ENCODE measurements at places on chromosomes 5 and 9. TPM values are rescaled to one million over a fixed set of nuclear protein-coding genes. Genes with fewer than 3 reads are reported as not detected.

Gene DMRT2
- not detected for total RNA-seq

Gene PPP1R2B
- not detected for total RNA-seq

Gene FST
- 13.4 TPM for total RNA-seq

Gene ACOT12
- total RNA-seq: not detected

DNA sequence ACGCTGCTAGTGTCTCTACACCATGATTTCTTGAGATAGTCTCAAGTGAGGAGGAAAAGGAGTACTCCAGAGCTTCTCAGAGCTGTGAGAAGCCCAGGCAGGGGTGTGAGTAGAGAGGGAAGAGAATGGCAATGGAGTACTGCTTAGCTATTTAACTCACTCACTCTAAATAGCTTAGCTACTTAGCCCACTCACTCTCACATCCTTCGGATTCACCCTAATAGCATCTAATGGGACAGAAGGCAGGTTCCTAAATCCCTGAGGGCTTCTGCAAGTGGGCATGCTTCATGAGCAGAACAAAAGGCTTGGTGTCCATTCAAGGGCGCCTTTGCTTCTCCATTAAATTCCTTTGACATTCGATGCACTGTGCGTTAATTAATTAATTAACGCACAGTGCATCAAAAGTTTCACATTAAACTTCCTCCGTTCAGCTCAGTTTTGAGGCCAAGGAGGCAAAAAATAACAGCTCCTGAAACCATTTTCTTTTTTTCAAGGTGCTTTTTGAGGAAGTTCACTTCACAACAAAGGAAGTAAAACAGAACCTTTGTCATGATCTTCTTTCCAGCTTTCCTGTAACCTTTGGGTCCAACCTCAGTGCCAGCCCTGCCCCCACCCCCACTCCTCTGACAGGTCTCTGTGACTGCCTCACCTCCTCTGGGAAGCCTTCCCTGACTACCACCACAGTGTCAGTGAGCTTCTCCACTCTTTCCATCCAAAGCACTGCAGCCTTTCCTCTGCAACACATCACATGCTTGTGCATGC, 294.0 kb downstream of the SEC61B start:
- H3K27ac ChIP-seq: no peak overlapping the region
- H3K4me1 ChIP-seq: no peaks in the 10 kb centered on the region
- no peak overlapping the region for H3K4me3 ChIP-seq
- no peaks in the 10 kb centered on the region for H3K27me3 ChIP-seq

- no peak for DNase-seq
- no peak overlapping the region for H3K27ac ChIP-seq
- no peaks in the 10 kb centered on the region for H3K27me3 ChIP-seq
- no peak overlapping the region for H3K4me3 ChIP-seq
Observed at GRCh38 chr9:118423021-118423420, 718.8 kb downstream of the TLR4 start.

GRCh38 chr9:3569529-3569928, 43.7 kb upstream of the RFX3 start:
- no peaks in the 10 kb centered on the region for H3K27me3 ChIP-seq
- no peaks in the 10 kb centered on the region for H3K36me3 ChIP-seq
- no peak for DNase-seq
- no peak overlapping the region for H3K27ac ChIP-seq
- H3K4me1 ChIP-seq: peaks cover 16% of the 10 kb centered on the region
- no peak overlapping the region for H3K4me3 ChIP-seq

DNA sequence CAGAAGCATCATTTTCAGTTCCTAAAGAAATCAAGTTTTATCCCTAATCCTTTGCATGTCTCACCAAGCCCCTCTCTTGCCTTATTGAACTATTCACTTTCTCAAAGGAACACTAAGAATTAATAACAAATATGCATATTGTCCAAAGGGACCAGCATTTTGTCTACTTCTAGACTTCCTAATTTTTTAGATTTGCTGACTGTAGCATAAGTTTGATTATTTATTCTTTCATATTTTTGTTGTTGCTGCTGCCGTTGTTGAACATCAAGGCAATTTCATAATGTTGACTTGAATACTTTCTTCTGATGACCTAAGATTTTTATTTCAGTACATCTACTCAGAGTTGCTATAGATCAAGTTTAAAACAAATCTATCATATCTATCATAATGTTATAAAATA, 111.2 kb upstream of the HAPLN1 start:
- no peaks in the 10 kb centered on the region for H3K4me1 ChIP-seq
- no peak overlapping the region for H3K27ac ChIP-seq
- no peaks in the 10 kb centered on the region for H3K36me3 ChIP-seq
- H3K27me3 ChIP-seq: no peaks in the 10 kb centered on the region
- no peak for DNase-seq

GRCh38 chr5:170573114-170573513, 69.3 kb downstream of the KCNIP1 start:
- no peak for DNase-seq
- H3K4me1 ChIP-seq: no peaks in the 10 kb centered on the region
- peaks cover 4% of the 10 kb centered on the region for H3K27me3 ChIP-seq
- H3K4me3 ChIP-seq: no peak overlapping the region

DNA sequence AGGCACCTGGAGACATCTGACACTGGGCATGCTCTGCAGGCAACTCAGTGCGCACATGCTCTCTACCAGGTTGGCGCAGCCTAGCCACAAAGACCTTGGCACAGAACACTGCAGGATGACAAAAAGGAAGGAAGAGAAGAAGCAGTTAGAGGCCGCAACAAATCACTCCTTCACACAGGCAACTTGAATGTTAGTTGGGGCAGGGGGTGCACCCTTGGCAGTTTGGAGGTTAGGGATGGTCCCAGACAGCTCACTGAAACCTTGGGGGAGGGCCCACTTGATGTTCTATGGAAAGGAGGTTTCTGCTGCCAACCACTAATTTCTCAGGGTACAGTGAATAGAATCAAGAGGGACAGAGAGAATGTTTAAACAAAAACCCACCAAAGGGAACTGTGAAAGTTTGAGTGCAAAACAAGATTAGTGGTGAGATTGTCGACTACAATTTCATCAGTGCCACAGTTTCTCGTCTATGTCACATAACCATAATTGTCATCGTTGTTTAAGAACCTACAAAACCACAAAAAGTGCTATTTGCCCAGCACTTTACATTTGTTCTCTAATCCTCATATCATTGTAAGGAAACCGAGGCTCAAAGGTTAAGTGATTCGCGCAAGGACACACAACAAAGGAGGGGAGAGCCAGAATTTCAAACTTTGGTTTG, 48.7 kb downstream of the FBXW11 start:
- DNase-seq: no peak
- H3K4me3 ChIP-seq: no peak overlapping the region
- peaks cover 32% of the 10 kb centered on the region for H3K4me1 ChIP-seq
- no peaks in the 10 kb centered on the region for H3K27me3 ChIP-seq

DNA sequence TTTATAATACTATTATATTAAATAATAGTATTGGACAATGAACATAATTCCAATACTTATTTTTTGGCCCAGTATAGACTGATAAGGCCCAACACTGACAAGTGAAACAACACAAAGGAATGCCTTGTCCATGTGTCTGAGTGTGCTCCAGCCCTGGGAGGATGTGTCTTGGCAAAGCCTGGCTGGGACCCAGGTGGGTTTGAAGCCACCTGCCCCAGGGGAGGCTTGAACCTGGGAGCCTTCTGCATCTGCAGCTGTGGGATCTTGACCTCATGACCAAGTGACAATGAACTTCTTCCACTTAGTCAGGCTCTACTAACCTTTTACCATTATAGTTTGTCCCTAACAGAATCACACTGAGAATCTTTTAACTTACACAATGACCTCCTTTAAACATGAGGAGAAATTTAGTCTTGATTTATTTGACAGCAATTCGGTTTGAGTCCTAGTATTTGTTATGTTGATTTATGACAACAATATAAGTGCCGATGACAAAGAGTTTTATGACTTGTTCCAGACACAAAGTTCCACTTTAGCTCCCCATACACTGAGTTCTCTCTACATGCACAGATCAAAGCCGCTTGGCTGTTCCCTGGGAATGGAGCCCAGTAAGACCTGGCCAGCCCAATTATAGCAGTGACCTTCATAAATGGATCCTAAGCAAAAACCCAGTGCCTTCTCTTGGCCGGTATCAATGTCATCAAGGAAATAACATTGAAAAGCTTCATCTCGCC, 294.5 kb downstream of the CTNND2 start:
- H3K27ac ChIP-seq: no peak overlapping the region
- no peaks in the 10 kb centered on the region for H3K27me3 ChIP-seq
- DNase-seq: no peak
- no peaks in the 10 kb centered on the region for H3K36me3 ChIP-seq

GRCh38 chr5:85604378-85604777, 1013.4 kb upstream of the COX7C start:
- H3K27me3 ChIP-seq: no peaks in the 10 kb centered on the region
- no peaks in the 10 kb centered on the region for H3K4me1 ChIP-seq
- DNase-seq: no peak
- H3K27ac ChIP-seq: no peak overlapping the region
- no peaks in the 10 kb centered on the region for H3K36me3 ChIP-seq

GRCh38 chr5:178509491-178510057, 80.6 kb downstream of the COL23A1 start:
- no peaks in the 10 kb centered on the region for H3K27me3 ChIP-seq
- no peaks in the 10 kb centered on the region for H3K36me3 ChIP-seq
- no peak overlapping the region for H3K4me3 ChIP-seq
- H3K4me1 ChIP-seq: no peaks in the 10 kb centered on the region
- H3K27ac ChIP-seq: no peak overlapping the region

- no peaks in the 10 kb centered on the region for H3K27me3 ChIP-seq
- H3K36me3 ChIP-seq: no peaks in the 10 kb centered on the region
- H3K27ac ChIP-seq: no peak overlapping the region
Observed at GRCh38 chr5:173020154-173020581, 36.0 kb upstream of the CREBRF start.

DNA sequence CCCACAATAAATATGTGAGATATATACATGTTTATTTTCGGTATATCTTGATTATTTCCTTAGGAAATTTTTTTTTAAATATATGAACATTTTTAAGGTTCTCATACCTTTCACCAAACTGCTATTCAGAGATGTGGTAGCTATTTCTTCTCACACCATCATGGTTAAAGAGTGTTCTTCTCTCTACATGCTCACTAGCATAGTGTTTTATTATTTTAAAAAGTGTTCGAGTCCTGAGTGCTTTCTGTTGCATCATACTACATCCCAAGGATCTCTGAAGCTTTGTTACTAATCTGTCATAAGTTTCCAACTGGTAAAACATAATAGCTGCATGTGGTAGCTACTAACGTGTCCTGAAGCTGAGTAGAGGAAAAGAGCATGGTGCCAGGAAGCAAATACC, 177.4 kb upstream of the GLRA1 start:
- DNase-seq: no peak
- H3K4me1 ChIP-seq: no peaks in the 10 kb centered on the region
- no peaks in the 10 kb centered on the region for H3K36me3 ChIP-seq
- H3K4me3 ChIP-seq: no peak overlapping the region

- H3K27ac ChIP-seq: no peak overlapping the region
- peak; percentile 12 for DNase-seq
- H3K4me3 ChIP-seq: no peak overlapping the region
- no peaks in the 10 kb centered on the region for H3K36me3 ChIP-seq
- no peaks in the 10 kb centered on the region for H3K4me1 ChIP-seq
- H3K27me3 ChIP-seq: no peaks in the 10 kb centered on the region
Observed at GRCh38 chr9:89564346-89564878, 40.4 kb upstream of the GADD45G start.

DNA sequence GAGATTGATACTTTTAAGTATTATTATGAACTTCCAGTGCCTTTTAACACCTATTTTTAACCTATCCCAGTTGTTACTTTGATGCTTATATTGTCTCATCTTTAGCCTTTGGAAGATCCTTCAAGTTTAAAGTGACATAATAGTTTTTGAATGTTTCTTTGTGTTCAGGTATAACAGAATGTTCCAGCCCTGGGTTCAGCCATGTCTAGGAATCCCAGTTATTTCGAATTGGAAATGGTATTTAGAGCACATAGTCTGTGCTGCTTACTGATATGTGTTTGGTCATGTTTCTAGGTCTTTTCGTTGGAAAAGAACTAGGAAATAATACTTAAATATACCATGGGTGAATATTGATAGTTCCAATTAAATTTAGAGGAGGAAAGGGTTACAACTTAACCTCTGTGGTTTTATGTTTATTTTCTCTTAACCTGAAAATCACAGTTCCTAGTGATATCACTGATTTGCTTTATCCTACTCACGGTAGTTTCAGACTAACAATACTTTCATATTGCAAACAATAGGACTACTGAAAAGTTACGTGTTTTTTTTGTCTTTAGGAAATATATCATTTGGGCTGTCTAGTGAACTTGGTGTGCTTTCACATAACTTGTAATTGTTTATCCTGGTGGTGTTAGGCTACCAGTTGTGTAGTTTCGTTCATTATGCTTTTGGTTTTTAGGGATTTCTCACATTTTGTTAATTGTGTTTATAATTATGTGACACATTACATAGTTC, 37.8 kb downstream of the UHRF2 start:
- peaks cover 38% of the 10 kb centered on the region for H3K4me1 ChIP-seq
- no peak overlapping the region for H3K4me3 ChIP-seq
- no peaks in the 10 kb centered on the region for H3K27me3 ChIP-seq
- peak overlapping the region; percentile 66 for H3K27ac ChIP-seq
- H3K36me3 ChIP-seq: peaks cover 4% of the 10 kb centered on the region

DNA sequence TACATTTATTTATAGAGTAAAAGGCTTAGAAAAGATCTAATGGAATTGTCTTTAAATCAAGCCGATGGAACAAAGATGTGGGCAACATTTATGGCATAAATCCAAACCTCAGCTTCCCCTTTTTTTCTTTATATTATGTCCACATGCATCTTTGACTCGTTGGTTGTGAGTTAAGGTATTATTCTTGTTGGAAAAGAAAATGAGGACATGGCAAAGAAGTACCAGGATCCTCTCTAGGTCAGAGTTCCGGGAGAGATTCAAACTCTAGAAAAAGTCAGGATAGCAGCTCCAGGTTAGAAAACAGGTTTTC, 508 bp upstream of the NME5 start:
- no peak for DNase-seq
- H3K27ac ChIP-seq: no peak overlapping the region
- no peaks in the 10 kb centered on the region for H3K27me3 ChIP-seq
- H3K36me3 ChIP-seq: no peaks in the 10 kb centered on the region
